ENCODE measurements at places on chromosomes 12 and 14.

DNA sequence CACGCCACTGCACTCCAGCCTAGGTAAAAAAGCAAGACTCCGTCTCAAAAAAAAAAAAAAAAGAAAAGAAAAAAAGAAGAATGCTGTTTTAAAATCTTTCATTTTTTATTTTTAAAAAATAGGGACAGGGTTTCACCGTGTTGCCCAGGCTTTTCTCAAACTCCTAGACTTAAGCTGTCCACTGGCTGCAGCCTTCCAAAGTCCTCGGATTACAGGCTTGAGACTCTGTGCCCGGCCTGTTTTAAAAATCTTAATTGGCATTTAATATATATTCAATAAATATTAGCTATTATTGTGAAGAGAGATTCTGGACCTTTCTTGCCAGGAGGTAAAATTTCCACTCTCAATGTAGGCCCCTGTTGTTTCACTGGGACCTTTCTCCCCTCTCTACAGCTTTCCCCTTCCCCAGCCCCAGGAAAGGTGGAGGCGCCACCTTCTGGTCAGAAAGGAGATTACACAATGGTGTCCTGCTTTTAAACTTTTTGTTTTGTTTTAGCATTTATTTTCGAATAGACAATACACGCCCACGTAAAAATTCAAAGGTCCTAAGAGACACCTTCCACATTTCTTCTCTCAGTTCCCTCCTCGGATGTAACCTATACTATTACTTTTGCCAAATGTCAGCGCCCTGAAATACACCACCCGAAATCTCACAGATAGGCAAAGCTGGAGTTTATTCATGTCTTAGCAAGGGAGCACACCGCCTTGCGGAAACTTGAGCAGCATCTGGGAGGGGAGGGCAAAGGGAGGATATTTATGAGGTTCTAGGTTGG is 23.8 kb upstream of the PHC1 start:
- no peak for DNase-seq

- DNase-seq = no peak
Measured at GRCh38 chr14:31920989-31921650, 156.0 kb upstream of the ARHGAP5 start.

DNA sequence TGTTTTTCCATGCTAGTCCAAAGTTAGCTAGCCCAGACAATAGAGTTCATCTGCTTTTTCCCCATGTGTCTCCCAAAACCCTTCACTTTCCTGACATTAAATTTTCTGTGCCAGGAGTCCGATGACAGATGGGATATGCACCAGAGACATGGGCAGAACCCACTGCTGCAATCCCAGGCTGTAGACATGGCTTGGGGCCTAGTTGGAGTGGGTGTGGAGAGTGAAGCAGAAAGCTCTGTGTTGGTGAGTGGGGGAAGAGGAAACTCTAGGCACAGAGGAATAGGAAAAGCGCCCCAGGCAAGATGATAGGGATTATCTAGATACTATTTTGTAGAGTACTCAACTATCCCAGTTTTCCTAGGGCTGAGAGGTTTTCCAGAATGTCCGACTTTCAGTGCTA is 4.8 kb upstream of the KRT74 start:
- DNase-seq = no peak

GRCh38 chr12:123897221-123897620 is 75.4 kb downstream of the CCDC92 start:
- DNase-seq = no peak

DNA sequence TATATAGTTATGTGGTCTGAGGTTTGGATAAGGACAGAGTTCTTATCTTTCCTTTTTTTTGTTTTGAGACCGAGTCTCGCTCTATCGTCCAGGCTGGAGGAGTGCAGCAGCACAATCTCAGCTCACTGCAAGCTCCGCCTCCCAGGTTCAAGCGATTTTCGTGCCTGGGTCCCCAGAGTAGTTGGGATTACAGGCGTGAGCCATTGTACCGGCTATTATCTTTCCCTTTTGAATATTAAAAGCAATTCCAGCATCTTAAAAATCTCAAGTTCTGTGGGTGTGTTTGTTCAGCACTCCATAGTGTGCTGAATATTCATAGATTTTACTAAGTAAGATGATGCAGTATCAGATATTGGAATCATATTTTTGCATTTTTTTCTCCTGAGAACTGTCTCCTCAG is 404.4 kb upstream of the RGS6 start:
- DNase-seq = no peak

DNA sequence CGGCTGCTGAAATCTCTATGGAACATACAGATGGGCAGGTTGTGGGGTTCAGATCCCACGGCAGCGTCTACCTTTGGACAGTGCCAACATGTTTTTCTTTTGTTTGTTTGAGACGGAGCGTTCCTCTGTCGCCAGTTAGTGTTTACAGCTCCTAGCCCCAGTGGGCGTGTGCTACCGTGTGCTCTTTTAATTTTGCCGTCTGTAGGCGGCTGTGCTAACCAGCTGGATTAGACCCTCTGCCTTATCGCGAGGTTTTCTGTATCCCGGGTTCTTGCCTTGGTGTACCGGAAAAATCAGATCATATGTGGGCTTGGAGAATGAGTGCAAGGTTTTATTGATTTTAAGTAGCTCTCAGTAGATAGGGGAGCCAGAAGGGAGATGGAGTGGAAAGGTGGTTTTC is 9.8 kb upstream of the GALNT6 start:
- no peak for DNase-seq

DNA sequence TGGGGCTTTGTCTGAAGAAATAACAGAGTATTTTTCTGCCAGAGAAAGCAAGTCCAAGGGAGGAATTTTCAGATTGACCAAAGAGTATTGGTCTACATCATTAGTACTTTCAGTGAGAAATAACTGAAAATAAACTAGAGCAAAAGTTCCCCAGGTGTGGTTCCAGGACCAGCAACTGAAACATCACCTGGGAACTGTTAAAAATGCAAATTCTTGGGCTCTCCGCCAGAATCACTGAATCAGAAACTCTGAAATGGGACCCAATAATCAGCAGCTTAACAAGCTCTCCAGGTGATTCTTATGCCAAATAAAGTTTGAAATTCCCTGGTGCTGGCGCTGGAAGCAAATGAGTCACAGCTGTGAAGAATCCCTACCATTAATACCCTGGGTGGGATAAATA is 52.1 kb downstream of the EIF2S3B start:
- no peak for DNase-seq

- no peak for DNase-seq
Measured at GRCh38 chr14:72516936-72517700, 376.8 kb downstream of the DPF3 start.

DNA sequence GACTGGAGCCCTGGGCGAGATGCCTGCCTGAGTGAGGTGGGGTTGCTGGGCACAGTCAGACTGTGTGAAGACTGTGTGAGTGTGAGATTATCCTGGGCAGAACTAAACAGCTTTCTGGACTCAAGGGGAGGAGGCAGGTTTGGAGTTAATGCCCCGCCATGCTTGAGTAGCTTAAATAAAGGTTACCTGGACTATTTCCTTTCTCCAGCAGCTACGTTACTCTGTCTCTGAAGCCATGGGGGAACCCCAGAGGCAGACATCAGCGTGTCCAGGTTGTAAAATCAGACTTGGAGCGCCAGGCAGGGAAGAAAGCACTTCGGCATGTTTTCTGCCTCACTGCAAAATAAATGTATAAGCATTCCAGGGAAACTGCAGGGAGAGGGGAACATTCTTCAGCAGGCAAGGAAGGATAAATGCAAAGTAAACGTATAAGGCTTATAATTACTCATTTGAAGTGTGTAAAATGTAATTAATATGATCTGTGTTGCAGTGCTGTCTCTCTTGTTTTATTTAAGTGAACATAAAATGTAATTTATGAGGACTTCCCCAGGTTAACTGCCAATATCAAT is 129.7 kb downstream of the CHST11 start:
- no peak for DNase-seq

- DNase-seq = no peak
Measured at GRCh38 chr12:14454098-14454907, 88.8 kb downstream of the ATF7IP start.

GRCh38 chr12:8040791-8041190 is 8.3 kb downstream of the FOXJ2 start:
- DNase-seq = no peak

GRCh38 chr14:88853129-88853528 is 28.7 kb downstream of the TTC8 start:
- DNase-seq = no peak

- DNase-seq = no peak
Measured at GRCh38 chr14:34043627-34044372, 92.9 kb upstream of the EGLN3 start.

- DNase-seq = no peak
Measured at GRCh38 chr12:30191696-30192455, 408.1 kb upstream of the TMTC1 start.

- no peak for DNase-seq
Measured at GRCh38 chr12:19273482-19274330, 144.2 kb downstream of the PLEKHA5 start.

GRCh38 chr14:75306927-75307699 is 28.5 kb downstream of the FOS start:
- DNase-seq = no peak

DNA sequence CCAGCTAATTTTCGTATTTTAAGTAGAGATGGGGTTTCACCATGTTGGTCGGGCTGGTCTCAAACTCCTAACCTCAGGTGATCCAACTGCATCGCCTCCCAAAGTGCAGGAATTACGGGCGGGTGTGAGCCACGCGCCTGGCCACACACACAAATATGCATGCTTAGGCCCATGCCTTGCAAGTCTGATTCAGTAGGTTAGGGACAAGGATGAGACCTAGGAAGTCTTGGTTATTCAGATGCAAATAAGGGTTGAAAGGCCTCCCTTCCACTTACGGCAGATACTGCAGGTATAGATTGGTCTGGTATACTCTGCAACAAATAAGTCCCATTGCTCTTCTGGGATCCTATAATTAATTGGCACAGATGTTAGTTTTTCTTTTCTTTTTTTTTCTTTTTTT is 32.9 kb downstream of the TXNRD1 start:
- DNase-seq = no peak

GRCh38 chr14:93959239-93960107 is 16.9 kb downstream of the ASB2 start:
- DNase-seq = peak; percentile 41

DNA sequence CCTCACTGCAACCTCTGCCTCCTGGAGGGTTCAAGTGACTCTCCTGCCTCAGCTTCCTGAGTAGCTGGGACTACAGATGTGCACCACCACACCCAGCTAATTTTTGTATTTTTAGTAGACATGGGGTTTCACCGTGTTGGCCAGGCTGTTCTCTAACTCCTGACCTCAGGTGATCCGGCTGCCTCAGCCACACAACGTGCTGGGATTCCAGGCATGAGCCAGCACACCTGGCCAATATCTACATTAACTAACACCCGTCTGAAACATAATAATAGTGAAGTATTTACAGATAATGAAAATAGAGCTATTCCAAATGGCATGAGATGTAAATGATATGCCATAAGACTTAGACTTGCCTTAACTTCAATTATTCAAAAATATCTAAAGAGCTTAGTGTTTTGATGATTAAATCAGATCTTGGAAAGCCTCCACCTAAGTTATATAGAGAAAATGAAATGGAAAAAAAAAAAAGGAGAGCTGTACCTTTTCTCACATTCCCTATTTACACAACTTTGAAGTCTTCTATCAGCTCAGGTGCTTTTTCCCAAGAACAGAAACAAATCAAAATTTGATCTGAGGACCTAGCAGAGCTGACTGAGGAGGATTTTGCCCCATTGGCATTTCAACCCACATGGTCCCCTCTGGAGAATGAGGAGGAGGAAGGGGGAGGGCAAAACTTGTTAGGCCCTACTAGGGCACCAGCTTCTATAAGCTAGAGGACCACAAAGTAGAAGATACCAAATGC is 309.2 kb downstream of the PRKD1 start:
- no peak for DNase-seq

DNA sequence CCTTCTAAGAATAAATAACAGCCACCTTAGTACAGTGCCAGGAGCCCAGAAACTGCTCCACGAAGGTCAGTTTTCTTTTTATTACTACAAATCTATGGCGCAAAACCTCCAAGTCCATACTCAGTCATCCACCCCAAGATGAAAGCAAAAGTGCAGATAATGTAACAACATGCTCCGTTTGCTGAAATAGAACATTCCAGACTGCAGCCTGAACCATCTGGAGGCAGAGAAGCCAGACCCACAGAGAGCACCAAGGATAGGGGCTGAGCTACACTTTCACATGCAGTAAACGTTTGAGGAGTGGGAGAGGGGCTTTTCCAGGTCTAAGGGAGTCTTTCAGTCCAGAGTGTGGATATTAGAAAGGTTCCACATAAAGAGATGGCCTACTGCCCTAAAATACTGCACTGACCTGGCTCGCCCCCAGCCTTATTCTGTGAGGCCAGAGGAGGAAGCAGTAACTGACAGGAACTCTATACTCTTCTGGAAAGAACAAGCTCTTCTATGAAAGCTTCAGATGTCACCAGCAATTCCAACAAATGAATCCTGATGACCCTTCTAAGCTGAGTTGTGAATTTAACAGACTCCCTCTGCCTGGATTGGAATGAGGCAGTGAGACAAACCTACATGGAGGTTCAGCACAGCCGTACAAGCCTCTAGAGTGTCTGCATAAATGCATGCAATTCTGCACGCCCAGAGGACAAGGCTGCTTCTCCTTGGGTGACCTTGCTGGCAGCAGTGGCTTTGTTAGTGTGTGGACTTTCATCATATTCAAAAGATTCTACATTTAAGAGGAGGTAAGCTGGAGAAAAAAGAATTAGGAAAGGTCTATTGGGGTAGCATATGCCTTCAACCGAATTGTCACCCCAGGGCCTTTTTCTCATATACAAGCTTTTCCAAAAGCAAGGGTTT is 153.9 kb upstream of the EGLN3 start:
- DNase-seq = no peak

GRCh38 chr14:32400480-32400879 is 71.4 kb downstream of the AKAP6 start:
- no peak for DNase-seq

DNA sequence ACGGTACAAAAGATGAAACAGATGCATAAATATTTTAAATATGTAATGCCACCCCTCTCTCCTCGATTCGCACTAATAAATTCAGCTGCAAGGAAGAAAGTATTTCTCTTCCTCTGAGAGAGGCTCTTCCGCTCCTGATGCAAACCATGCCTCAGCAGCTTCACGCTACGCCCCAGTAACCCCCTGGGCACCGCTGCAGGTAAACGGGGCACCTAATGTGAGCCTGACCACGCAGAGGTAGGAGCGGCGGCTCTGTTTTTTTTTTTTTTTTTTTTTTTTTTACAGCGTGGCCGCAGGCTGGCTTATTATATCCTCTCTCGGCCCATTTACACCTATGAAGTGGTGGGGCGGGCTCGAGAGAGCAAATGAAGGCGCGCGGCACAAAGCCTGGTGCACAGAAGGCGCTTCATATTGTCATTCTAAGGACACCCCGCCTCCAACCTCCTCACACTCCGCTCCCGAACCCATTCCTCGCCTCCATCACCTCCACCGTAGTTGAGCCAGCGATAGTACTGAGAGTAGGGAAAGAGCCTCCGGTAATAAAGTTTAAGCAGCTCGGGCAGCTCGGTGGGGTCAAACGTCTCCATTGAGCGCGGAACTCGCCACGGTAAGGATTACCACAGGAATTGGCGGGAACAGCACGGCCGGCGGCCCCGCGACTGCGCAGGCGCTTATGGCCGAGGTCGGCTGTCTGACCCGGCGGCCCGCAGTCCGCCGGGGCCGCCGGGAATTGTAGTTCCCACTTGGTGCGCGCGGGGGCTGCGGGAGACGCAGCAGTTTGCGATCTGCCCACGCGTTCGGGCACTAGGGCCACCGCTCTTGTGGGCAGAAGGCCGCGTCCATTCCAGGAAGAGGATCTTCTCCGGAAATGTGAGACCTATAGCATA is at the start of gene PRIM1:
PRIM1 (minus strand) TSS at position 612 of the 887 bp plus-strand sequence; CDS start at position 587, 25 bp downstream.
- no peak for DNase-seq

GRCh38 chr14:21669284-21669683 is 4.3 kb downstream of the OR4E1 start:
- DNase-seq = no peak
